Activated CD4-positive, alpha-beta T cell treated with anti-CD3 and anti-CD28 coated beads, Interleukin-2, amount 50 U/mL, for 4 hours (primary cell): ENCODE measurements at places on chromosomes 6 and 20.

DNA sequence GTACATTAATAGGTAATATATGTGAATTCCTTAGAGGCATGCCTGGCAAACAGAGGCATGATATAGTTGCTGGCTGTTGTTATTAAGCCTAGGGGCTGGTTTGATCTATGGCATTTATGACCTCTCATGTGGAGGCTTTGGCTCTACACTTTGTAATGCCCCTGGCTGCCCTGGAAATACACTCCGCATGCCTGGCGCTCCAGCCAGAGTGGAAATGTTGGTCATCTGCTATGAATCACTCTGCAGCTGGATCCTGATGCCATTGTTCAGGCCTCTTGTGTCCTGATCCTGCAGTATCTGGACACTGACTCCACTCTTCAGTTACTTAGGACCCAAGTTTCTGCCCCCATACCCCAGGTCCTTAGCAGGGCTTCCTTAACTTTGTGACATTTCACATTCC is 200.5 kb upstream of the PCSK2 start:
- no peak for DNase-seq

DNA sequence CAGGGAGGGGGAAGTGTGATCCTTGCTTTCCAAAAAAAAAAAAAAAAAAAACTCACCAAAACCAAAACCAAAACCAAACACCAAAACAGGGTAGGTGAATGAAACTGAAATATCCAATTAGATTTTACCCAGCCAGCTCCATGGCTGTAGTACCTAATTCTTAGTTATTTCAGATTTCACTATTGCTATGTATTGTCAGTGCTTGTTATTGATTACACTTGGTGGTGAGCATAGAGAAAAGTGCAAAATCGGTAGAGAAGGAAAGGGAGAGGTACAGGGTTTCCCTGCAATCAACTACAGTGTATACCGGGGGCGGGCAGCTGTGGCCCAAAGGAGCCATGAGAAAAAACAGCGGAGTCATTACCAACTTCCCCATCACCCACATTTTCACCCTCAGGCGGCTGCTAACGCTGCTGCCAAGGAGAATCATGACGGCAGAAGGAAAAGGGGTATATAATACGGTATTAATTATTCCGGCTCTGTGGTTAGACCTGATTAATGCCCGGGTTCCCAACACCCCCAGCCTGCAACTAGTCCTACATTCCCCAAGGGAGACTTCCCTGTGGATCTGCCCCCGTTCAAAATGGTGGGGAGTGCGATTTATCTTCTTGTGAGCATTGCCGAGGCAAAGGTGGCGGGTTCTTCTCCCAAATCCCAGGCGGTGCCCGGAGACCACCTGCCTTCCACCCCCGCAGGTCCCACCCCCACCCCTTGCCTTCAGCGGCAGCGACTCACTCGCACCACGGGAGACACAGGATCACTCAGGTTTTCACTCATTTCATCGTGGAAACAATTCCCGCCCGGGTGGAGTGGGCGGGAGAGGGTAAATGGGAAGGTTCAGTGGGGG is at the start of gene C6orf62:
TSS of gene C6orf62 (minus strand) at position 30 of the 847 bp plus-strand sequence. CDS start 486 bp downstream, outside the sequence.
- DNase-seq = peak; percentile 40

GRCh38 chr6:39225543-39225942 is 3.7 kb downstream of the KCNK5 start:
- DNase-seq = no peak

- DNase-seq = no peak
These were observed 76.1 kb upstream of the PRL start for GRCh38 chr6:22372922-22373321.

- no peak for DNase-seq
These were observed 109.3 kb downstream of the TCP11 start for GRCh38 chr6:35031611-35032529.

DNA sequence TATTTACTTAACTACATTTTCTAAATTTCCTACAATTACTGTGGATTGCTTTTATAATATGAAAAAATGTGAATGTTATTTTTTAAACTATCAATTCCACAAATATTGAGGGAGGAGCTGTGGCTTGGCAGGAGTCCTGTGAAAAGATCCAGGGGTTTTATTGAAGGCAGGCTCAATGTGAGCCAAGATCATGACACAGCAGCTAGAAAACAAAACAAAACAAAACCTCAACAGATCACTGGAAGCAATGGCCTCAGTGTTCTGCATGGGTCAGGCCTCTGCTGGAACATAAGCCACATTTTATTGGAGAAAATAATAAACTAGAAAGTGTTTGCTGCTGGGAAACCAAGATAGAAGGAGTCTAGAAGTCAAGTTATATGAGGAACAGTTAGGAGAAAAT is 19.4 kb upstream of the RCAN2 start:
- no peak for DNase-seq

DNA sequence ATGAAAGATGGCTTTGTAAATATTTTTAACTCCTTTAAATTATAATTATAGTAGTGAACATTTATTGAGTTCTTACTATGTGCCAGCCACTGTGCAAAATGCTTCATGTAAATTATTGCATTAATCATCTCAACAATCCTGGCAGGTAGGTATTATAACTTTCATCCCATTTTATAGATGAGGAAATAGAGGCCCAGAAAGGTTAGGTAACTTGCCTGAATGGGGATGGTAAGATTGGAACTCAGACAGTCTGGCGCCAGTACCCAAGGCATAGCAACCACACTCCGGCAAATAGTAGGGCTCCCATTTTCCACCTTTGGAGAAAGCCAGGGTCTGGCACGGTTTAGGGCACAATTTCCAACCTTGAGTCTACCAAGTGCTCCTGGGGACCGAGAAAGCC is 129.8 kb downstream of the VEGFA start:
- DNase-seq = no peak

- DNase-seq = no peak
These were observed 4.0 kb upstream of the OSBPL2 start for GRCh38 chr20:62234339-62234738.

DNA sequence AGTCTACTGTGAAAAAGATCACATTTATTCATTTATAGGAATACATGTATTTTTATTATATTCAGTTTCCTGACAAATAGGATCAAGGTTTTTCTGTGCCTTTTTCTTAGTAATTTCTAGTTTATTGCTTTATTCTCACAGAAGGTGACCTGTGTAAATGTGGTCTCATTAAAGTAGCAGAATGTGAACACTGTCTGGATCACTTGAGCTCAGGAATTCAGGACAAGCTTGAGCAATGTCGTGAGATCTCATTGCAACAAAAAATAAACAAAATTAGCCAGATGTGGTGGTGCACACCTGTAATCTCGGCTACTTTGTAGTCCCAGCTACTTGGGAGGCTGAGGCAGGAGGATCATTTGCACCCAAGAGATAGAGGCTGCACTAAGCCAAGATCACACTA is 516.7 kb downstream of the CDKAL1 start:
- DNase-seq = no peak
